Spleen (tissue), 13 donors: ENCODE measurements at places on chromosomes 16 and 17. TPM values are rescaled to one million over a fixed set of nuclear protein-coding genes. Genes with fewer than 3 reads are reported as not detected.

KRTAP3-1 gene
- total RNA-seq = not detected

CNTNAP4 gene
- not detected for total RNA-seq

NXN gene
- total RNA-seq = 14.1 TPM

- no peak overlapping the region for H3K27ac ChIP-seq
- no peak overlapping the region for H3K4me3 ChIP-seq
- H3K27me3 ChIP-seq = no peaks in the 10 kb centered on the region
- no peak for DNase-seq
- H3K36me3 ChIP-seq = no peaks in the 10 kb centered on the region
Observed at GRCh38 chr16:86661706-86662105, 83.4 kb downstream of the FOXL1 start.

DNA sequence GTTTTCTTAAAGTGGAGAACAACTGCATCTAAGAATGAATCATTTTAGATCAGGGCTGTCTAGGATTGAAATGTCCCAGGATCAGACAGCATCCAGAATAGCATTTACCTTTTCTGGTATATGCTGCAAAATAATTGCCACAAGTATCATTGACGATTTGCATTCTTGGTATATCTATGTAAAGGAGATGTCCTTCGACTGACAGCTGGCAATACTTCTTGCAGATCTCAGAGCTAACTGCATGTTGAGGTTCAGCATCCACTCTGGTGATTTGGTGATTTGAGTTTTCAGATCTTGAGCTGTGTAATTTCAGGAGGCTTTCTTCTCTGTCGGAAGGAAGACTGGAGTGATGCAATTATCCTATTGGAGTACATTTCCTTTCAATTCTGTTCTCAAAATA is 78.1 kb upstream of the CPHXL start:
- no peak overlapping the region for H3K27ac ChIP-seq
- DNase-seq = no peak
- no peaks in the 10 kb centered on the region for H3K4me1 ChIP-seq
- no peaks in the 10 kb centered on the region for H3K36me3 ChIP-seq

GRIN2C gene
- total RNA-seq = 0.23 TPM

DNA sequence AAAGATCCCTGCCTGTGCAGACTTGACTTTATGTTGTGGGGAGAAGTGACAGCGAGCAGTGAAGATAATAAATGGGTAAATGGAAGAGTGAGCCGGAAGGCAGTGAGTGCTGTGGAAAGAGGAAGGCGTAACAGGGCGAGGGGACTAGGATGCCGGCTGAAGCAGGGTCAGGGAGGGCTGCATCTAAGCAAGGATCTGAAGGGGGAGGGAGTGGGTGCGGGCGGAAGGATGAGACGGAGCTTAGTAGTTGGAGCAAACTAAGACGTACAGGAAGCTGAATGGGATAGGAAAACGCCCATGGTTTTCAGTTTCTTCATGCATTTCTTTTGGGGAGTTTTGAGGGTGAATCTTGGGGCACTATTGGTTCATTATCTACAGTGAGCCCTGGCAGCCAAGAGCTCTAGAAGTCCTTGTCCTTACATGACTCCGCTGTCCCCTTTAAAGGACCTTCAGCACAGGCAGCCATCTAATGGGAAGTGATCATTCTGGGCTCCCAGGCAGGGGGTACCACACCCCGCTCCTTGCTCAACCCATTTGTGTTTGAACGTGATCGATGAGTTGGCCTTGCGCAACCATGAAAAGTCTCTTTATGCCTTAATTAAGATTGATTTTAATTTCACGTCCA is 10.4 kb upstream of the NAT9 start:
- H3K4me3 ChIP-seq = no peak overlapping the region
- H3K27ac ChIP-seq = peak overlapping the region; percentile 31
- no peaks in the 10 kb centered on the region for H3K27me3 ChIP-seq
- peaks cover 21% of the 10 kb centered on the region for H3K4me1 ChIP-seq

GRCh38 chr16:3175157-3176093 is 12.6 kb upstream of the OR1F1 start:
- no peak overlapping the region for H3K4me3 ChIP-seq
- no peak overlapping the region for H3K27ac ChIP-seq
- no peaks in the 10 kb centered on the region for H3K36me3 ChIP-seq
- peak; percentile 51 for DNase-seq
- peaks cover 24% of the 10 kb centered on the region for H3K4me1 ChIP-seq

TAT gene
- not detected for total RNA-seq

PLEKHM1 gene
- total RNA-seq = 84.9 TPM

- no peaks in the 10 kb centered on the region for H3K36me3 ChIP-seq
- no peak for DNase-seq
- H3K27me3 ChIP-seq = peaks cover under 1% of the 10 kb centered on the region
- H3K27ac ChIP-seq = no peak overlapping the region
- no peaks in the 10 kb centered on the region for H3K4me1 ChIP-seq
Observed at GRCh38 chr16:9966569-9967157, 215.6 kb downstream of the GRIN2A start.

DNA sequence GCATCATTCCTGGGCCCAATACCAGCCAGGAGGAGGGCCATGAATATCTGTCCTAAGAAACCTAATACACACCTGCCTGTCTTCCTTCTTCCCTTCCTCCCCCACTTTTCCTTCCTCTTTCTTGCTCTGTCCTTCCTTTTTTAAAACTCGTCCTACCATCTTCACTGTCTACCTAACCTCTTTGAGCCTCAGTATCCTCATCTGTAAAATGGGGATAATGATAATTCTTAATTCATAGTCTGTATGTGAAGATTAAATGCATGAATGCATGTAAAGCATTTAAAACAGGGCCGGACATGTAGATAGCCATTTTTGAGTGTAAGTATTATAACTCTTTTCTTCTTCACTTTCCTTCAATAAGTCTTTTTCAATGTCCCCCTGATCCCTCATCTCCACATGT is 560 bp downstream of the CRYBA1 start:
- no peaks in the 10 kb centered on the region for H3K27me3 ChIP-seq
- H3K4me1 ChIP-seq = peaks cover 2% of the 10 kb centered on the region
- no peak for DNase-seq
- H3K4me3 ChIP-seq = no peak overlapping the region
- H3K27ac ChIP-seq = no peak overlapping the region

SRL gene
- total RNA-seq = 3.8 TPM

FAM171A2 gene
- total RNA-seq = 0.66 TPM

- H3K36me3 ChIP-seq = peaks cover 42% of the 10 kb centered on the region
- no peak overlapping the region for H3K27ac ChIP-seq
- H3K4me3 ChIP-seq = no peak overlapping the region
- H3K4me1 ChIP-seq = peaks cover 7% of the 10 kb centered on the region
Observed at GRCh38 chr16:11698271-11698689, 30.0 kb downstream of the SNN start.

TGFB1I1 gene
- 39.5 TPM for total RNA-seq

GRCh38 chr17:8875957-8876356 is 8.5 kb upstream of the PIK3R6 start:
- no peak overlapping the region for H3K27ac ChIP-seq
- no peaks in the 10 kb centered on the region for H3K4me1 ChIP-seq
- no peaks in the 10 kb centered on the region for H3K27me3 ChIP-seq
- peaks cover 20% of the 10 kb centered on the region for H3K36me3 ChIP-seq
- H3K4me3 ChIP-seq = no peak overlapping the region
- DNase-seq = no peak

GRCh38 chr16:31472709-31473203 is 804 bp downstream of the TGFB1I1 start:
- H3K27ac ChIP-seq = peak overlapping the region; percentile 82
- peaks cover 31% of the 10 kb centered on the region for H3K4me1 ChIP-seq
- H3K36me3 ChIP-seq = no peaks in the 10 kb centered on the region
- DNase-seq = peak; percentile 80
- H3K27me3 ChIP-seq = no peaks in the 10 kb centered on the region

GRCh38 chr17:76535788-76536510 is 1.6 kb downstream of the CYGB start:
- H3K36me3 ChIP-seq = no peaks in the 10 kb centered on the region
- H3K27me3 ChIP-seq = peaks cover 22% of the 10 kb centered on the region
- DNase-seq = no peak
- H3K4me3 ChIP-seq = no peak overlapping the region
- peaks cover 33% of the 10 kb centered on the region for H3K4me1 ChIP-seq

DNA sequence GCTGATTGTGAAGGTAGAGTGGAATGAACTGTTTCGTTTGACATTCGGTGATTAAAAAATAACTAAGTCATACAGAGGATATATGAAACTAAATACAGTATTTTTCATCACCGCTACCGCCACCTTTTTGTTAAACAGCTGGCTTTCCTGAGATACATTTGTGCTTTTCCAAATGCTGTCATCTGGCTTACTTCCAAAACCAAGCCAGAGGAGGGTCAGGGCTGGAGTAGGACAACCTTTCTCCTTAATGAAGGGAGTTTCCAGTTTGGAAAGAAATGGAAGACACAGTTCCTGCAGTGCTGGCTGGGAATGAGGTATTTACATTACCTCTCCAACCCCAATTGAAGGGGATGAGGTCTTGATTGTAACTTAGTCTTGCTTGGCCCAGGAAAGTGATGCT is 3.2 kb downstream of the TNRC6C start:
- no peak for DNase-seq
- no peaks in the 10 kb centered on the region for H3K36me3 ChIP-seq
- H3K4me3 ChIP-seq = no peak overlapping the region
- no peaks in the 10 kb centered on the region for H3K27me3 ChIP-seq
- peaks cover 76% of the 10 kb centered on the region for H3K4me1 ChIP-seq
- no peak overlapping the region for H3K27ac ChIP-seq

- H3K4me3 ChIP-seq = no peak overlapping the region
- H3K27me3 ChIP-seq = peaks cover 27% of the 10 kb centered on the region
- H3K4me1 ChIP-seq = peaks cover 7% of the 10 kb centered on the region
- DNase-seq = no peak
- H3K36me3 ChIP-seq = no peaks in the 10 kb centered on the region
Observed at GRCh38 chr17:42924891-42925290, 24.3 kb downstream of the G6PC1 start.

PARD6A gene
- total RNA-seq = 4.9 TPM

- H3K4me1 ChIP-seq = no peaks in the 10 kb centered on the region
- no peak overlapping the region for H3K27ac ChIP-seq
- no peaks in the 10 kb centered on the region for H3K27me3 ChIP-seq
- no peak overlapping the region for H3K4me3 ChIP-seq
Observed at GRCh38 chr16:22098405-22099255, 6.3 kb downstream of the VWA3A start.

CLEC18B gene
- total RNA-seq = not detected

GRCh38 chr17:49148171-49148570 is 15.6 kb downstream of the B4GALNT2 start:
- no peak overlapping the region for H3K4me3 ChIP-seq
- no peak for DNase-seq
- H3K27me3 ChIP-seq = no peaks in the 10 kb centered on the region
- no peak overlapping the region for H3K27ac ChIP-seq
- H3K4me1 ChIP-seq = no peaks in the 10 kb centered on the region
- H3K36me3 ChIP-seq = no peaks in the 10 kb centered on the region

ORC6 gene
- 3.7 TPM for total RNA-seq

DNA sequence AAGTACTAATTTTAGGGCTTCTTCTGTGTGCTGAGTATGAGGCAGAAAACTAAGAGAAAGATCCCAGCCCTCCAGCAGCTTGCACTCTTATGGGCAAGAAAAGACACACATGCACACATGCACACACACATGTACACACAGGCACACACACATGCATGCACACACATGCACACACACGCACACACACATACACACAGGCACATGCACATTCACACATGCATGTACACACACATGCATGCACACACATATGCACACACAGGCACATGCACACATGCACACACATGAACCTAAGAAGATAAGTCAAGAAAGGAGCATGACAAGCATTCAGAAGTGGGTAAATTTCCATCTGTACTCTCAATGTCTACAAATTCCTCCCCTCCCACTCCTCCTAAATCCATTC is 130.2 kb downstream of the IRX3 start:
- no peak overlapping the region for H3K27ac ChIP-seq
- no peaks in the 10 kb centered on the region for H3K36me3 ChIP-seq
- H3K4me3 ChIP-seq = no peak overlapping the region
- no peaks in the 10 kb centered on the region for H3K27me3 ChIP-seq

RAB37 gene
- total RNA-seq = 24.9 TPM
